ENCODE measurements at places on chromosomes 11 and 22.

DNA sequence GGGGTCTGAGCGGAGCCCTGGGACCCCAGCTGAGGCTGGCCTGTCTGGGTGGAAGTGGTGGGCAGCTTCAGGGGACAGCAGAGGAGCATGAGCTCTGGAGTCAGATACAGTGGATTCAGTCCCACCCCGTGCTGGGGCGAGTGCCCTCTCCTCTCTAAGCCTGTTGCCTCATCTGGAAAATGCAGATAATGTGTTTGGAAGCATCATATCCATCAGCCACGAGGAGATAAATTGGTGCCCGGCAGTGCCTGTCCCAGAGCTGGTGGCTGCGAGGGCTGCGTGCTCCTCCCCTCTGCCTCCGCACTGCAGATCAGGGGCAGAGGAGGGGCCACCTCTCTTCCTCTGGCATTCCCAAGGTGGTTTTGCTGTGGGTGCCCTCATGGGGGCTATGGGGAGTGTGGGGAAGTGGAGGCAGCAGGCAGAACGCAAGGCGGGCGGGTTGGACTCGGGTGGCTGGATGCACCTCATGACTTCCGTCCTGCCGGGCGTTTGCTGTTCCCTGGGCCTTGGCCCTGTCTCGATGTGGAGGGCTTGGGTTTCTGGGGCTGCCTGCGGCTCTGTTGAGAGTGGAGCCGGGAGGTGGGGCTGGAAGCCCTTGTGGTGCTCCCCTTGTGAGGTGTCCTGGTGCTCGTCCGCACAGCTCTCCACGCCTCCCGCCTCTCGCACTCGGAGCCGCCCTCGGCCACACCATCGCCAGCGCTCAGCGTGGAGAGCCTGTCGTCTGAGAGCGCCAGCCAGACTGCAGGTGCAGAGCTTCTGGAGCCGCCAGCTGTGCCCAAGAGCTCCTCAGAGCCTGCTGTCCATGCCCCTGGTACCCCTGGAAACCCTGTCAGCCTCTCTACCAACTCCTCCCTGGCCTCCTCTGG is 20.9 kb downstream of the MICALL1 start:
- DNase-seq: no peak
- no peaks in the 10 kb centered on the region for H3K27me3 ChIP-seq
- peaks cover 15% of the 10 kb centered on the region for H3K36me3 ChIP-seq
- H3K4me3 ChIP-seq: no peak overlapping the region
- H3K27ac ChIP-seq: no peak overlapping the region

- DNase-seq: no peak
- 0 out of 2 replicates have a peak, but pooled peaks cover 2% of the 10 kb centered on the region for H3K36me3 ChIP-seq
- H3K27me3 ChIP-seq: no peaks in the 10 kb centered on the region
- no peak overlapping the region for H3K27ac ChIP-seq
- peaks cover 12% of the 10 kb centered on the region for H3K4me1 ChIP-seq
Measured at GRCh38 chr22:40200795-40201530, 23.2 kb downstream of the TNRC6B start.

- no peak overlapping the region for H3K27ac ChIP-seq
- no peak for DNase-seq
- H3K36me3 ChIP-seq: peaks cover 33% of the 10 kb centered on the region
Measured at GRCh38 chr11:34114471-34114870, 9.0 kb downstream of the NAT10 start.

DNA sequence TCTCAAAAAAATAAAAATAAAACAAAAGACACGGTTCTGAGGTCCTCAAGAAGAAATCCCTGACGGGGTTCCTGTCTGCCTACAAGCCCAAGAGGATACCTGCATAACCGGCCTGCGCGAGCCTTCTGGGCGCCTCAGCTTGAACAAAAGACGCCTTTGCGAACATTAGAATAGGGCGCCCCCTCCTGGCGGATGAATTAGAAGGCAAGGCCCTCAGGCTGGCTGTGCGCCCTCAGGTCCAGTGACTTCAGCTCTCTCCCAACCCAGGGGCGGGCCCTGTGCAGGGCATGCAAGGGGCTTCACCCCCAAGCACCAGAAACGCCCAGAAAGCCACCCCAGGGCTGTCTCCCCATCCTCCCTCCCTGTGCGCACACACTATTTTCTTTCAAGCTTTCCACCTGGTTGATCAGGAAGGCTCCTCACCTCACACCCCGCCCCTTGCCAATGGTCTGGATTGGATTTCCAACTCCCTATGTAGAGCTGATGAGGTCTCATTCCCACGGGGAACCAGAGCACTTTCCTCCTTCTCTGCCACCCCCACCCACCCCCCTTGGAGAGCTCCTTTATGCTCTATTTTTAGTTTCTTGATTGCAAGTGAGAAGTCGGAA is 273.3 kb downstream of the BUD13 start:
- H3K4me1 ChIP-seq: peaks cover 9% of the 10 kb centered on the region
- DNase-seq: peak; percentile 88
- no peaks in the 10 kb centered on the region for H3K36me3 ChIP-seq
- no peak overlapping the region for H3K4me3 ChIP-seq

- no peak for DNase-seq
- H3K36me3 ChIP-seq: no peaks in the 10 kb centered on the region
- H3K4me3 ChIP-seq: no peak overlapping the region
- peaks cover 6% of the 10 kb centered on the region for H3K4me1 ChIP-seq
- no peaks in the 10 kb centered on the region for H3K27me3 ChIP-seq
Measured at GRCh38 chr11:8671651-8672062, 10.8 kb downstream of the TRIM66 start.

DNA sequence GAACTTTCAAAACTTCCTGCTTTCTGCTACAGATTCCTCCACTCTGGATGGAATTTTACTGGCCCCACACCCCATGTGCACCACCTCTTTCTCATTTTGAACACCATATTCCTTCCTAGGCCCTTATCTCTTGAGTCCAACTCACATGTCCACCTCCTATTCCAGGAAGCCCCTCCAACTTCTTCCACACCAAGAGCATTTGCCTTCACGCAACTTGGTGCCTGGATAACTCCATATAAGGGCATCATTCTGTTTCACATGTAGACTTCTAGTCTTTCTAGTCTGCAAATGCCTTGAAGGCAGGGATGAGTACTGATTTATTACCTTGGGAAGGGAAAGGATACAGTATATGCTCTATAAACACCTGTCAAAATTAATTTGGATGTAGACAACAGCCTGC is 17.5 kb downstream of the GAB2 start:
- no peak overlapping the region for H3K4me3 ChIP-seq
- H3K4me1 ChIP-seq: peaks cover 1% of the 10 kb centered on the region
- H3K27ac ChIP-seq: no peak overlapping the region
- no peak for DNase-seq

All from iPS DF 6.9 (cell line).